ENCODE measurements at places on chromosomes 4 and X. TPM values are rescaled to one million over a fixed set of nuclear protein-coding genes. Genes with fewer than 3 reads are reported as not detected.

DNA sequence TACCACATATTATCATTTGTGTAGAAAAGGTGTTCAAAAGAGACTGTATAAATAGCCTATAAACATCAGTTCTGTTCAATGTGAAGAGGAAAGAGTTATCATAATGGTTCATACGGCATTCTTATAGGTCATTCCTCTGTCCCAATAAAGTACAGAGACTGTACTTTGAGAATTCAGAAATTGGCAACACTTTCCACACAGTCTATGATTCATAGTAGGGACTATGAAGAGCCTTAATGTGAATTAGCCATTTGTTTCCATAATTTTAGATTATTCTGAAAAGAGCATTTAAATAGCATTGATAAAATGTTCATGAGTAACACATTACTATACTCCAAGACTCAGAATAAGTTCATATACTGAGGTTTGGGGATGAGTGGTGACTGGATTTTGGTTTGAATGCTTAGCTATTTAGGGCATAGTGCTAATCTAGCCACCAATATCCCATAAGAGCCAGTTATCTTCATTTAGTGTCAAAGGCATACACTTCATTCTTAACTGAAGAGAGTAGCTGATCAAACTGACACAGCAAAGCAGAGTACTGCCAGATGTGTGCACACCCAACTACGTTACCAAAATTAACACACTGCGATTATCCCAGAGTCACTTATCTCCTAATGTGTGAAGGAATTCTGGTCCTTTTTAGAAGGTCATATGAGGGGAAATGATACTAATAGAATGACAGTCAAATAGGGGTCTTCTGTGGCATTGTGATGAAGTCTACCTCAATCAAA, 10.2 kb downstream of the ANK2 start:
- DNase-seq, result no peak

DNA sequence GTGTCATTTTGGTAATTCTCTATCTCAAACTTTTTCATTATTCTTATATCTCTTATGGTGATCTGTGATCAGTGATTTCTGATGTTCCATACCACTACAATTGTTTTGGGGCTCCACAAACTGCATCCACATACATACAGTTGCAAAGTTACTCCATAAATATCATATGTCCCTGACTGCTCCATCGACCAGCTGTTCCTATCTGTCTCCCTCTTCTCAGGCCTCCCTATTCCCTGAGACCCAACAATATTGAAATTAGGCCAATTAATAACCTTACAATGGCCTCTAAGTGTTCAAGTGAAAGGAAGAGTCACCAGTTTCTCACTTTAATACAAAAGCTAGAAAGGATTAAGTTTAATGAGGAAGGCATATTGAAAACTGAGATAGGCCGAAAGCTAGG, 108.7 kb downstream of the ANAPC10 start:
- DNase-seq, result no peak

DNA sequence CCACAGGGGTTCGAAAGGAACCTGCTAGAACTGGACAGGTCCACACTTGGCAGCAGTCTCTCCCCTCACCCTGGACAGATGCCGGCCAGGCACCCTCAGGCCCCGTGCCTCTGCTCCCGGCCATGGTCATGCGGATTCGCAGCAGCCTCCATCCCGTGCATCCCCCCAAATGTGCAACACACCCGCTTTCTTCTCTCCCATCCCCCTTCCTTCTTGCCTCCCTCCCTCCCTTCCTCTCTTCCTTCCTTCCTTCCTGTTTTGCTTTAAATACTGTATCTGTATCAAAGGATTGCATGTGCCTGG, 35.0 kb upstream of the HMX1 start:
- DNase-seq, result no peak

GRCh38 chrX:14489437-14489836, 39.9 kb upstream of the GLRA2 start:
- no peak for DNase-seq

- DNase-seq, result peak; percentile 88
Observed at GRCh38 chr4:7034262-7035081, 8.7 kb upstream of the TADA2B start.

GRCh38 chr4:135838889-135839288, 1637.3 kb upstream of the PABPC4L start:
- peak; percentile 34 for DNase-seq

DNA sequence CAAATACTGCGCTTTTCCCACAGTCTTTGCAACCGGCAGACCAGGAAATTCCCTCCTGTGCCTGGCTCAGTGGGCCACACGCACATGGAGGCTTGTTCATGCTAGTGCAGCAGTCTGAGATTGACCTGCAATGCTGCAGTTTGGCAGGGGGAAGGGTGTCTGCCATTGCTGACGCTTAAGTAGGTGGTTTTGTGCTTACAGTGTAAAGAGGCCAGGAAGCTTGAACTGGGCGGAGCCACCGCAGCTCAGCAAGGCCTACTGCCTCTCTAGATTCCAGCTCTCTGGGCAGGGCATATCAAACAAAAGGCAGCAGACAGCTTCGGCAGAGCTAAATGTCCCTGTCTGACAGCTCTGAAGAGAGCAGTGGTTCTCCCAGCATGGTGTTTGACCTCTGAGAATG, 390.5 kb upstream of the TECRL start:
- DNase-seq, result no peak

DNA sequence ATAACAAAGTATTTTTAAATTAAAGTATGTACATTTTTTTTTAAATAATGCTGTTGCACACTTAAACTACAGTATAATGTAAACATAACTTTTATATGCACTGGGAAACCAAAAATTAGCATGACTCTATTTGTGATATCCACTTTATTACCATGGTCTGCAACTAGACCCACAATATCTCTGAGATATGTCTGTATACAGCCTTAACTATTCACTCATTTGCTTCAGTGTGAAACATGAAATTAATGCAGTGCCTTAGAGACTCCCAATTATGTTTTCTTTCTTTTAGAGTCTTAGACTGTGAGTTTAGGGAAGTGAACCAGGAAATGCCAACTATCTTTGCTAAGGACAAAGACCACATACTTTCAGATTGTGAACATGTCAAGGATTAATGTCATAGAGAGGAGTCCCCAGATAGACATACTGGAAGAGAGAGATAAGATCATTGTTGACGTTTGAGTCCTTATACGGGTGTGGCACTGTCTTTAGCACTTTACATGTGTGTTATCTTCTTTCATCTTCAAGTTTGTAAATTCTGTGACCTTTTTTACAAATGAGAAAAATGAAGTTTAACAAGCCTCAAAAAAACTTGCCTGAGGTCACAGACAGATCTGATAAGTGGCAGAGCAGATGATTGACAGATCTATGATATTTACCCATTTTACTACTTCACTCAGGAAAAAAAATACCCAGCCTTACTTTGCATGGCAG, 23.2 kb downstream of the CXorf58 start:
- peak; percentile 16 for DNase-seq

DNA sequence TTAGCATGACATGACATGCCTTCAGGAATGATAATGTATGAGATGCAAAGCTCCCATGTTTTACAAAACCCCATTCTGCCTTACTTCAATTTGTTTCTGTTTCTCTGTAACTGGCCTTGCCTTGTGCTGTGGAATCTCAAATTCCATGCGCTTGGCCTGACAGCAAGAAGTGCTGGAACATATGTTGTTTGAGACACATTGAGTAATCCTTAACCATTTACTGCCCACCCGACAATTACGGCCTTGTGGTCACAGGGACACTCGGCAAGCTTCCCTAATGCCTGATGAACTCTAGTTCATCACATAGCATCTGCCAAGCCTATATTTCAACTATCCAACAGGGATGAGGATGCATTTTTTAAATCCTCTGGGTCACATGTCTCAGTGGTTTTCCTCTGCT, 226.4 kb upstream of the CASK start:
- no peak for DNase-seq

GRCh38 chrX:136616987-136617685, 30.8 kb upstream of the CD40LG start:
- no peak for DNase-seq

The DOK7 gene
- 2.5 TPM for total RNA-seq

The IDH3G gene
- 104 TPM for total RNA-seq

The SPANXC gene
- total RNA-seq, result not detected

The CFI gene
- not detected for total RNA-seq

The RBMXL3 gene
- not detected for total RNA-seq

The XAGE1A gene
- total RNA-seq, result not detected

All from PC-3 (cell line).